ENCODE measurements at places on chromosomes 13 and 19. TPM values are rescaled to one million over a fixed set of nuclear protein-coding genes. Genes with fewer than 3 reads are reported as not detected.

CGB8 gene
- 2.7 TPM for total RNA-seq

FAM83E gene
- 0.18 TPM for total RNA-seq

ZNF560 gene
- not detected for total RNA-seq

RASGRP4 gene
- 0.19 TPM for total RNA-seq

PCDH8 gene
- total RNA-seq = not detected

TMEM221 gene
- total RNA-seq = 0.28 TPM

UHRF1 gene
- 38.8 TPM for total RNA-seq

NCR1 gene
- not detected for total RNA-seq

CRB3 gene
- 3.5 TPM for total RNA-seq

NLRP11 gene
- total RNA-seq = not detected

F2RL3 gene
- not detected for total RNA-seq

SLC8A2 gene
- 0.37 TPM for total RNA-seq

SGCG gene
- not detected for total RNA-seq

NXNL1 gene
- not detected for total RNA-seq

PRR22 gene
- total RNA-seq = 2.6 TPM

REX1BD gene
- total RNA-seq = 52.4 TPM

PRKCG gene
- total RNA-seq = 7.3 TPM

ZNF547 gene
- total RNA-seq = 1.0 TPM

VAV1 gene
- 6.4 TPM for total RNA-seq

SLC7A10 gene
- not detected for total RNA-seq

LILRB3 gene
- 0.30 TPM for total RNA-seq

TLE2 gene
- total RNA-seq = 2.5 TPM

ZNF575 gene
- 1.8 TPM for total RNA-seq

C1QTNF9 gene
- total RNA-seq = not detected

GAPDHS gene
- total RNA-seq = 0.19 TPM

ZNF134 gene
- total RNA-seq = 7.3 TPM

Data from A549 treated with dexamethasone at 1 μM for 4 hours (cell line).